NCI-H1436 (cell line): ENCODE measurements at places on chromosomes 4 and X.

DNA sequence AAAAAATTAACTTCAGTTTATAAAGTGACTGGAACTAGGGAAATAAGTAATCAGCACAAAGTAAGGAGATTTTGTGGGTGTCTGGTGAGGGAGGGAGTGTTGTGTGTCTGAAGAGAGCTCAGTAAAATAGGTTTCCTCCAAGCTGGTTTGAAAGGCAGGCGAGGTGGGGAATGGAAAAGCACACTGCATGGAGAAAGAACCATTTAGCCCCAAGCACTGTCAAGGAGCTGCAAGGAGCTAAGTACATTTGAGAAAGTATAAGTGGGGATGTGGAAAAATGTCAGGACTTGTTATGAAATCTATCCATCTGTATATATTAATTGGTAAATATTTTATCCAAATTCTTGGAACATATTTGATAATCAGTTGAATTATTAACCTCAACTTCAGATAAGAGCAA is 956 bp downstream of the C4orf51 start:
- no peak for DNase-seq

- no peak for DNase-seq
Measured at GRCh38 chrX:19647731-19648588, 132.7 kb upstream of the MAP3K15 start.

DNA sequence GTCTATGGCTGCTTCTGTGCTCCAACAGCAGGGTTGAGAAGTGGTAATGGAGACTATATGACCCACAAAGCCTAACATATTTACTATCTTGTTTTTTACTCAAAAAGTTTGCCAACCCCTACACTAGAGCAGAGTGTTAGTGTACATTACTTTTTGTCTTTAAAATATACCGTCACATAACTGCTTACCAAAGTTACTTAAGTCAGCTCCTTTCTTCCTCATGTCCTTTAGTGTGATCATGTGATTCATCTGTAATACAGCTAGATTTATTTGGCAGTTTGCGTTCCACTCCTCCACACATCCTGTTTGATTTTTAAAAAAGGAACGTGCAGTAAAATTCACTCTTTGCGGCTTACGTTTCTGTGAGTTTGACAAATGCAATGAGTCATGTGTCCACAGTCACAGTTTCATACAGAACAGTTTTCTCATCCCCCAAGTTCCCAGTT is 162.4 kb upstream of the GPRIN3 start:
- no peak for DNase-seq

- DNase-seq, result no peak
Measured at GRCh38 chr4:145178740-145179280, 1.6 kb downstream of the OTUD4 start.

GRCh38 chrX:1661922-1662221 is 47.0 kb downstream of the ASMT start:
- no peak for DNase-seq

- DNase-seq, result no peak
Measured at GRCh38 chr4:124691801-124692200, 20.7 kb downstream of the ANKRD50 start.

DNA sequence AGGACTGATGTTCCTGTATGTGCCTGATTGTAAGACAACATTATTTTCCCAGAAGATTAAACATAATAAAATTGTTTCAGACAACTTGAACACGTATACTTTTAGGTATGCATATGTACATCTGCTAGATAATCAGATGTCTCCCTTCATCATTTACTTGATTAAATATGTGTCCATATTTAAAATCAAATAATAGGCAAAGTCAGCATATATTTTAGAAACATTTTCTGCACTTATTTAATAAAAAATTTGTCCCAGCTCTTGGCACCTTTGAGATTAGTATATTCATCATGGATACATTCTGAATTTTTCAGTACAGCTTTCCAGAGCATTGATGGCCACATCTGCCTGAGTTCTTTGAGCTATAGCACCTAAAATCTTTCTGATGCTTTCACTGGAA is 106.0 kb downstream of the ARHGAP10 start:
- no peak for DNase-seq

DNA sequence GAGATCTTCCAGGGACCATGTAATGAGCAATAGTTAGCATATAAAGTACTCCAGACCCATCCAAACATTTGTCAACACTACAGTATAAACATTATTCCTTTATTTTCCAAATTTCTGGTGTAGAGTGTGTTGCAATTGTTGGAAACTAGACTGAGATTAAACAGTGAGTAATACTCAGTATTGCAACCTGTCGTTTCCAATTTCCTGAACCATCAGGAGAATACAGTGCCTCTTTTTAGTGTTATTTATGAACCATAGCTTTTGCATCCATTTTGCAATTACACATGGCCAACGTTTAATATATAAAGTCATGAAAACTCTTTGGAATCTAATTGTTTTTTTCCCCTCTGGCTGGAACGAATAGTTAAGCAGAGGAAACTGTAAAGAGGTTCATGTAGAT is 58.3 kb upstream of the DHRSX start:
- DNase-seq, result no peak

GRCh38 chrX:118420462-118420861 is 74.6 kb downstream of the WDR44 start:
- no peak for DNase-seq

- no peak for DNase-seq
Measured at GRCh38 chr4:74950200-74950599, 17.3 kb downstream of the PARM1 start.

GRCh38 chrX:70436343-70436742 is 8.3 kb upstream of the DLG3 start:
- DNase-seq, result peak; percentile 51

DNA sequence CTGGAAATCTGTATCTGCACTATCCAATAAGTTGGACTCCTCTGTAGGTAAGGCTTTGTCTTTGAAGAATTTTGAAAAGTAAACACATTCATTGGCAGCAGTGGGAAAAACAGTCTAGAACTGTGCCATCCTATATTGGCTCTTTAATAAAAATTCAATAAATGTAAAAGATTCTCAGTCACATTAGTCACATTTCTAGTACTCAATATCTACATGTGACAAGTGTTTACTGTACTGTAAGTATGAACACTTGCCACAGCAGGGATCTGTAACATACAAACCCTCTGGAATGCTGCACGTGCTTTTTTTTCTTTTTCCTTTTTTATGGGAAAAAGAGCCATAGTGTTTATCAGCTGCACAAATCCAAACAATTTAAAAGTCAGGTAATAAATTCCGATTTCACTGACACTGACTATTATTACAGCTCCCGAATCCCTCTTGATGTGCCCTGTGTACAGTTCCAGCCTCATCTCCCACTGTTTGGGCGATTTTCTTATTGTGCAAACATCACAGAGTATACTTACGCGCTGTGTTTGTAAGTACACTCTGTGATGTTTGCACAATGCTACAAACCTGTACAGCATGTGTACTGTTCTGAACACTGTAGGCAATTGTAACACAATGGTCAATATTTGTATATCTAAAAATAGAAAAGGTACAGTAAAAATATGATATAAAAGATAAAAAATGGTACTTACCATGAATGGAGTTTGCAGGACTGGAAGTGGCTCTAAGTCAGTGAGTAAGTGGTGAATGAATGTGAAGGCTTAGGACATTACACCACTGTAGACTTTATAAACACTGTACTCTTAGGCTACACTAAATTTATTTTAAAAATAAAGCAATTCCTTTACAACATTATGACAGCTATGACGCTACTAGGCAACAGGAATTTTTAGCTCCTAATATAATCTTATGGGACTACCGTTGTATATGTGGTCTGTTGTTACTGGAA is 8.7 kb downstream of the PYURF start:
- DNase-seq, result no peak

- peak; percentile 50 for DNase-seq
Measured at GRCh38 chr4:169115897-169116254, 105.8 kb upstream of the CBR4 start.

GRCh38 chrX:150575419-150575814 is 7.0 kb downstream of the MTM1 start:
- DNase-seq, result no peak

DNA sequence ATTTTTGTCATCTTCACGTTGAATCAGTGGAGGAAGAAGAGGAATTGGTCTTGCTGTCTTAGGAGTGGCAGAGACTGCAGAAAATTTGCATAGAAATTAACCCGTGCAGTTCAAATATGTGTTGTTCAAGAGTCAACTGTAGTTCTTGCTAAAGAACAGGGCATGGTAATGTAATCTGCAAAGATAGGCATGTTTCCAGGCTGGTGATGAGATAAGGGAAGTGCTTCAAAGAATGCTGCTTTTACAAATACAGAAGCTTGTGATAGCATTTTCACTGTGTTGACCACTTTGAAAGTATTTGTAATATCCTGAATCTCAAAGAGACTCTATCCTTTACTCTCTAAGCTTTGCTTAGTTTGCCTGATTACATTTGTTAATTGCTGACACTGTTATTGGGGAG is 60.1 kb downstream of the PRRG1 start:
- DNase-seq, result no peak

DNA sequence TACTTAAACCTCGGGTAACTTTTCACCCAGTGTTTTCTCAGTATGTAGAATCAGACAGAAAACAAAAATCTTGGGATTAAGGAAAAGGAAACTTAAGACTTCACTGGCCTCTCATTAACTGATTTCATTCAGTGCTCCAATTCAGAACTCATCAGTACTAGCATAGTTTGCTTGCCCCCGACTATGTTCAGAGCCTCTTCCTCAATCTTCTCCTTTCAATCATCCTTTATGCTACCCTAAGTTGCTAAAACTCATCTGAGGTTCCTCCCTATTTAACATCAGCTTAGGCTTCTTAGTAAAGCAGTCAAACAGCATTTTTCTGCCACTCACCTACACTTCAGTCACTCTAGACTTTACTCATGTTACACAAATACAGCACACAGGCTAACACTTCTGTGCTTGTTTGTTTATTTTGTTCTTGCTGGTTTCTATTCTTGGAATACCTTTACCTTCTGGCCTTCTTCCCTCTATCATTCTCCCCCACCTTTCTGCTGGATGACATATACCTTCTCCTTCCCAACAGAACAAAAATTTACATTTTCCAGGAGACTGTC is 163.0 kb upstream of the TLL1 start:
- no peak for DNase-seq

- no peak for DNase-seq
Measured at GRCh38 chrX:22060415-22061280, 28.5 kb downstream of the PHEX start.

- no peak for DNase-seq
Measured at GRCh38 chr4:73420615-73421014, 15.4 kb upstream of the AFP start.

GRCh38 chrX:149069899-149070298 is 435.2 kb downstream of the IDS start:
- no peak for DNase-seq

GRCh38 chrX:115339441-115340025 is 50.0 kb downstream of the LUZP4 start:
- no peak for DNase-seq

DNA sequence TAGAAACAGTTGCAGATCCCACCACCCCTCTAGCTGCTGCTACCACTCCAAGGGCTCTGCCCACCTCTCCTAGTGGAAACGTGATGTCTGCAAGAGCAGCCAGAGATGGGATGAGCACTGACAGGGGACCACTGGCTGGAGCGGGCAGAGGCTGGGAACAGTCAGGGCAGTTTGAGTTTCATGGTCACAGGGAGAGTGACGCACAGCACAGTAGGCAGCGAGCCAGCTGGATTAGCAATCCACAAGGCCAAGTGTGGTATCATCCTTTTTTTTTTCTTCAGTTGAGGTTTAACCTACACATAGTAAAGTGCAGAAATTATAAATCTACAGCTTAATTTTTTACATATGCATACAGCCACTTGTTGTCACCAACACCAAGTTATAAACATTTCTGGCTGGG is 6.4 kb upstream of the SCML2 start:
- DNase-seq, result no peak

DNA sequence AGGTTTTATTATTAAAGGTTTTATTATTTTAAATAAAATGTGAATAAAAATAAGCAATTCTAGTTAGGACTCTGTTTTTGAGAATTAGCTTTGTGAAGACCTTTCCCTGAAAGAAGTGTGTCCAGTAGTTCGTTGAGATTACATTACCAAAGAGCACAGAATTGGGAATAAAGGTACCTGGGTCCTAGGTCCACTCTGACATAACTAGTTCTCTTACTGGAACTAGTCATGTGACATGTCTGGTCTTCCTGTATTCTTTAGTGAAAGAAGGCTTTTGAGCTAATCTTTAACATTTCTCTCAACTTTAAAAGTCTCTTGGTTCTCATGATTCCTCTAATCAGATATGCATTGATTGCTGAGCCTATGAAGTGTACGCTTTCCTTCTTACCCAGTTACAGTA is 292.0 kb upstream of the SMIM31 start:
- no peak for DNase-seq

GRCh38 chr4:150799207-150799606 is 215.9 kb downstream of the LRBA start:
- no peak for DNase-seq

DNA sequence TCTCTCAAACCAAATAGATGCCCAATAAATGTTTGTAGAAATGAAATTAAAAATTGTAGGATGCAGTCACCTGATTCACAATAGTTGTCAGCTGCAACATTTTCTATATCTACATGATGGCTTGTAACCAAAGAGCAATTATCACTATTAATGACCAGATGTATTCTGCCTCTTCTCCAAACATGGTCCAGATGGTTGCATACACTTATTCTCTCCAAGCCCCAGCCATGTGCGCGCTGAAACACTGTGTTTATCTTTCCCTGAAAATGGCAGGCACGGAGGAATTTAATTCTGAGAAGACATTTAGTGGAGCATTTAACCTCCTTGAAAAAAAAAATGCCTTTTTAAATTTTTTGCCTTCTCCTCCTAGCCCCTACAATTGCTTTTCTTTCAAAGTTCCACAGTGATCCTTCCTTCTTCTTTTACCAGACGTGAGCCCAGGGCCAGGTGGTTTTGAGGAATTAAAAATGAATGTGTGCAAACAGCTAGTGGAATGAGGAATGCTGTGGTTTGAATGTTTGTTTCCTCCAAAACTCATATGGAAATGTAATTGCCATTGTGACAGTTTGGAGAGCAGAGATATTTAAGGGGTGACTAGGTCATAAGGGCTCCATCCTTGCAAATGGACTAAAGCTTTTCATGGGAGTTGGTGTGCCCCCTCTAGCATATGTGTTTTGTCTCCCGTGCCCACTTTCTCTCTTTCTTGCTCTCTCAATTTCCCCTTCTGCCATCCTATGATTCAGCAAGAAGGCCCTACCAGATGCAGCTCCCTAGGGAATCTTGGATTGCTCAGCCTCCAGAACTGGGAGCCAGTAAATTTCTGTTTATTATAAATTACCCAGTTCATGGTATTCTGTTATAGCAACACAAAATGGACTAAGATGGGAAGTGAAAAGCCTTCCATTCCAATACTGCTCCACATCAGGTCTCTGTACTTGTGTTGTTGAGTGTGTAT is 136.0 kb downstream of the GABRB1 start:
- DNase-seq, result no peak

DNA sequence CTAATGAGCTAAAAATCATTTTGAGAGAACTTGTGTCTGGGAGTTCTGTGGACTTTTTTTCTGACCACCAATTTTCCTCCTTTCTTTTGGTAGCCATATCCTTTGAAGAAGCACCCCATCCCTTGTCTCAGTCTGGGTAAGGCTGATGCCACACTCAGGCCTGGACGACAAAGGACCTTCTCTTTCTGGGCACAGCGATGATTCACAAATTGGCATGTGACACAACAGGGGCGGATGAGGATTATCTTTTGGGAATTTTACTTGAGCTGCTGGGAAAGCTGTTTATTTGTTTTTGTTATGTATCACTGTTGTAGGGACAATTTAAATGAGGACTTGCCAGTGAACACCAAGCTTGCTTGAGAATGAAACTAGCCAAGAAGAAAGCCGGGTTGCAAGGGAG is 233.4 kb upstream of the HAND2 start:
- DNase-seq, result no peak

- no peak for DNase-seq
Measured at GRCh38 chr4:154489558-154490233, 1.9 kb downstream of the DCHS2 start.

- DNase-seq, result no peak
Measured at GRCh38 chrX:45150821-45151220, 49.9 kb downstream of the DIPK2B start.
